ENCODE measurements at places on chromosomes 4 and X. TPM values are rescaled to one million over a fixed set of nuclear protein-coding genes. Genes with fewer than 3 reads are reported as not detected.

Gene IQCM
- not detected for total RNA-seq

Gene PRRG3
- not detected for total RNA-seq

Gene SPACA5
- not detected for total RNA-seq

Gene NEIL3
- 29.3 TPM for total RNA-seq

Gene PRRG1
- not detected for total RNA-seq

Gene FANCB
- 9.3 TPM for total RNA-seq

Gene YTHDC1
- 95.1 TPM for total RNA-seq

DNA sequence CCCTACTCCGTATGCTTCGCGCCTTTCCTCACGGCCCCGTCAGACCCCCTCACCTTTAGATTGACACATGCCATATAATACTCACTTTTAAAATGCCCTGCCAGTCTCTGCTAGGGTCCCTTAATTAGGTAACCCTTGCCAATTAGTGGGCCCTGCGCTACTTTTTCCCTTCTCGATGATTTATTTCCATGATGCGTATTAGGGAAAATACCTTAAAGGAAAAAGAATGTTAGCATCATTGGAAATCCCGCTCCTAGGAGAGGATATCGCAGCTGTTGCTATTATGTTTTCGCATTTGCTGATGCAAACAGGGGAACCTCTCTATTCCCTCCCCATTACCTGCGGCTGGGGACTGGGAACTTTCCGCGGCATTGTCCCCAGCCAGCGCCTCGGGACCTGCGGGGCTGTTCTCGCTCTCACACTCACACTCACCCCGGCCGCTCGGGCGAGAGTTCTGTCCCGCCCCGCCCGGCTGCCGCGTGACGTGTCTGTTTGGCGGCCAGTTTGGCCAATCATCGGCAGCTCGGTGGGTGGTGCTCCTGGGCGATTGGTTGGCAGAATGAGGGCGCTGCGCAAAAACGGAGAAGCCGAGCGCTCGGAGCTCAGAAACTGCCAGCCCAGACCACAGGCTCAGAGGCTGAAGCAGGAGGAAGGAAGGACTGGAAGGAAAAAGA lies at the start of gene PCDH10:
PCDH10 (plus strand) TSS at position 605 of the 674 bp plus-strand sequence. CDS start 847 bp downstream, outside the sequence.
- peaks cover 16% of the 10 kb centered on the region for H3K36me3 ChIP-seq
- H3K27me3 ChIP-seq, result peaks cover 70% of the 10 kb centered on the region
- no peak for DNase-seq
- peaks cover 20% of the 10 kb centered on the region for H3K4me1 ChIP-seq
- peak within 1 kb of the TSS; percentile 32 for H3K4me3 ChIP-seq
- peak within 1 kb of the TSS; percentile 40 for H3K27ac ChIP-seq

DNA sequence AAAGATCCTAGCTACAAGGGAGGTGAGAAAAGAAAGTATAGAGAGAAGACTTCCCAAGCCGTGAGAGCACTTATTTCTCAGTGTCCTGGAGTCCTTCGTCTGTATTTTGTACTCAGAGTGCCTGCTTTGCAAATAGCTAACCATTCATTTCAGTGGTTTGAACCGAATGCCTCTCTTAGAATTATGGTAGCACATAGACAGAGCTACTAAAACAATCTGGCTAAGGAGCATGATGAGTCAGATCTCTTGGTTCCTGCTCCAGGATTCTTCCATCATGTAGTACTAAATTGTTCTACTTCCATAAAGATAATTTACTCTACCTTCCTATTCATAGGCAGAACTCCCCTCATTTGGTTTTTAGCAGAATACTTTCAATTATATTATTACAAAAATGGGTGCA lies 946.6 kb downstream of the STIM2 start:
- no peak for DNase-seq
- H3K27me3 ChIP-seq, result no peaks in the 10 kb centered on the region
- H3K4me1 ChIP-seq, result no peaks in the 10 kb centered on the region
- H3K4me3 ChIP-seq, result no peak overlapping the region
- no peaks in the 10 kb centered on the region for H3K36me3 ChIP-seq

DNA sequence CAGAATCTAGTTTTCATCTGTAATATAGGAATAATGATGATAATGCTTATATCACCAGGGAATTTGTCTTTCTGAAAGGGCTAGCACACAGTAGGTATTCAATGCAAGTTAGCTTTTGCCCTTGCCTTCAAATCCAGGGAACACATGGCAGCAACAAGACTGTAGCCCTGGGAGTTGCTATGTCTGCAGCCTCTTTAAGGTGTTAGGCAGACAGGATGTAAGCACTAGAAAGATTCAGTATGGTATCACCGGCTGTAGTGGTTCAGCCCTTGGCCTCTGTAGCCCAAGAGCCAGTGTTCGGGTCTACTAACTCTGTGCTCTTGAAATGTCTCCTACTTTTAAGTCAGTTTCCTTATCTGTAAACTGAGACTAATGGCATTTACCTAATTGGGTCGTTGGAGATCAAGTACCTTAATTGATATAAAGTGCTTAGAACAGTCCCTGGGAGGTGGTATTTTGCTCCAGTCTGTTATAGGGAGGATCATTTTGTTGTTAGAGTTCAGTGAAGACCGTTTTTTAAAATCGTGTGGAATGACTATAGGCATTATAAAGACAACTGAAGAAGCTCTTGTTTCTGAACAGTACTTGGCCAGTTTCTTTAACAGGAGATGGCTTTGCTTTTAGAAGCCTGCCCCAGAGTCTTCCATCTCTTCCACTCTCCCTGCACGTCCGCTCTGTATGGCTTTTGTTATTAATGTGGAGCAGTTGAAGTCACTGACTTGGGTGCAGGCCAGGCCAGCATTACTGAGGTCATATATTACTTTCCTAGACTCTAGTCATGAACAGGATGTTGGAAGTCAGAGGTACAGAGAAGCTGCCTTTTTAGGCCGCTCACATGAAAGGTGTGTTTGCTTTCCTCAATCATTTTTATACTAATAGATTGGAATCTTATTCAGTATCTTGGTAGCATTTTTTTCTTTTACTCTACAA lies 44.8 kb downstream of the GAB1 start:
- no peaks in the 10 kb centered on the region for H3K36me3 ChIP-seq
- H3K27ac ChIP-seq, result no peak overlapping the region
- no peaks in the 10 kb centered on the region for H3K27me3 ChIP-seq
- H3K4me1 ChIP-seq, result no peaks in the 10 kb centered on the region

DNA sequence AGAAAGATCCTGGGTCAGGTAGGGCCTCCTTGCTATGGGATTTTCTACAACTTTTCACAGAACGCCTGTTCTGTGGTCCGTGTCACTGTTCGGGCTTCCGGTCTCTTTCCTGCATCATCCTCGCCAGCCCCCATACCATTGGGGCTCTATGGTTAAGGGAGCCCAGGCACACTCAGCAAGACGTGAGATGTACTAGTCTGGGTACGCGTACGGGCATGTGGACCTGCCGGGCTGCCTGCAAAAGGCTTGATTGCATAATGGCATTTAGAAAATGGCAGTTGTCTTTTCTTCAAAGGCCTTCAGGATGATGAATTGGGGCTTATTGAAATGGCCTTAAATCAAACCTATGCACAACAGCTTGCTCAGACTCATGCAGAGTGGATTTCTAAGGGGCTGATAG lies 86.7 kb downstream of the CNGA2 start:
- H3K36me3 ChIP-seq, result no peaks in the 10 kb centered on the region
- no peak overlapping the region for H3K27ac ChIP-seq
- no peak overlapping the region for H3K4me3 ChIP-seq
- H3K4me1 ChIP-seq, result no peaks in the 10 kb centered on the region

DNA sequence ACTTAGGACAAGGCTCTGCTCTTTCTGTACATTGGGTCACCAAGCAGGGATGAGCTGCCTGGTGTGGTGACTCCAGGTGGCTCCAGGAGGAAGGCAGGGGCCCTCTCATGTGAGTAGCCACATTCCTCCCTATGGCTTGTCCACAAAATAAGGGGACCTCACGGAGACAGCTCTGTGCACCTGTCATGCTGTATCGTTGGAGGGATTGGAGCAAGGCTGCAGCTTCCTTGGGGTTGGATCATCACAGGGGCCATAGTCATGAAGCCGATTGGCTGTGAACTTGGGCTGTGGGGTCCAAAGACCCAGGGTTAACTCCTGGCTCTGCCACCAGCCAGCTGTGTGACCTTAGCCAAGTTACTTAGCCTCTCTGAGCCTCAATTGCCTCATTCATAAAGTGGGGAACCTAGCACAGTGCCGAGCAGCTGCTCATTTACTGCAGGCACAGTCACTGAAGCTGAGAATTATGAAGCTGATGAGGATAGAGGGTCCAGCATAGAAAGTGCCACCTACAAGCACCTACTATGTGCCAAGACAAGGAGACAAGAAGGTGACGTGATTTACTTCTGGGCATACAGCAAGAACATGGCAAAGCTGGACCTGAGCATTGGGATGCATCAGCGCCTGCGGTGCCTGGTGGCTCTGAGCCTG lies 11.8 kb upstream of the KIAA0232 start:
- H3K4me1 ChIP-seq, result peaks cover 18% of the 10 kb centered on the region
- no peak overlapping the region for H3K27ac ChIP-seq
- H3K27me3 ChIP-seq, result peaks cover 21% of the 10 kb centered on the region
- H3K4me3 ChIP-seq, result no peak overlapping the region

DNA sequence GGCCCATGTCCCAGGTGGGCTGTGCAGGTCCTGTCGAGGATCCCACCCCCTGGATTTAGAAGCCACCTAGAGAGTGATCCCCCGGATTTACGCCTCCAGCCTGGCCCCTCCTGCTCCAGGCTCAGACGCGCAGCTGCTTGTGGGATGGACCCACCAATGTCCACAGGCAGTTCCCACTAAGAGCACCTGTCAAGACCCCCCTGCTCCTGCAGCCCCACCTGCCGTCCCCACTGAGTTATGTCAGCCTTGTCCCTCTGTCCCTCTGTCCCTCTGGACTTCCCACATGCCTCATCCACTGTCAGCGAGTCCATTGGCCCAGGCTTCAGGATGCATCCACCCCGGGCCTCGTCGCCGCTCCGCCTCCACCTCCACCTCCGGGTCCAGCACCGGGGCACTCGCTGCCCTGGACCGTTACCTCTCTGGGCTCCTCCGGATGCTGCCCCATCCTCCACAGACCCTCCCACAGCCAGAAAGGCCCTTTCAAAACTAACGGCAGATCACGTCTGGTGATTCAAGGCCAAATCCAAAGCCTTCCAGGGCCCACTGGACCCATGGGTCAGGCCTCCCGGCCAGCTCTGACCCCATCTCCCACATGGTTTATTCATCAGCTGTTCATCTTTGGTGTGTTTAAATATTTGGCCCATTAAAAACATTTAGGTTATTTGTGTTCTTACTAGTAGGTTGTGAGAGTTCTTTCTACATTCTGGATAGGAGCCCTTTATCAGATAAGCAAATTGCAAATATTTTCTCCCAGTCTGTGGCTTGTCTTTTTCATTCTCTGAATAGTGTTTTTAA lies 28.3 kb downstream of the HTRA3 start:
- H3K4me1 ChIP-seq, result no peaks in the 10 kb centered on the region
- H3K36me3 ChIP-seq, result no peaks in the 10 kb centered on the region
- H3K27me3 ChIP-seq, result peaks cover 5% of the 10 kb centered on the region
- no peak overlapping the region for H3K27ac ChIP-seq

DNA sequence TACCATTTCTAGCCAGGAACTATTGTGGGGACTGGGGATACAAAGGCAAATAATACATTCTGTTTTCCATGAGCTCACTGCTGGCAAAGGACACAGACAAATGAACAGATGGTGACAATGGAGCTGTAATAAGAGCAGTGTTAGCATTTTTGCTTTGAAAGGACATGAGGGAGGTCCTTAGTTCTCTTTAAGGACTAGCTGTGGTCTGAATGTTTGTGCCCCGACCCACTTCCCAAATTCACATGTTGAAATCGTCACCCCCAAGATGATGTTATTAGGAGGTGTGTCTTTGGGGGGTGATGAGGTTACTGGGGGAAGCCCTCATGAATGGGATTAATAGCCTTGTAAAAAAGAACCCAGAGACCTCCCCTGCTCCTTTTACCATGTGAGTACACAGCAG lies 30.3 kb downstream of the CCNG2 start:
- H3K4me1 ChIP-seq, result no peaks in the 10 kb centered on the region
- H3K4me3 ChIP-seq, result no peak overlapping the region
- H3K27me3 ChIP-seq, result peaks cover 29% of the 10 kb centered on the region
- no peaks in the 10 kb centered on the region for H3K36me3 ChIP-seq
- no peak for DNase-seq

- H3K27me3 ChIP-seq, result no peaks in the 10 kb centered on the region
- H3K27ac ChIP-seq, result no peak overlapping the region
- H3K4me3 ChIP-seq, result no peak overlapping the region
- H3K36me3 ChIP-seq, result peaks cover 2% of the 10 kb centered on the region
These were observed 323.9 kb upstream of the CASK start for GRCh38 chrX:42247241-42247640.

GRCh38 chr4:44725166-44725565 lies 1.2 kb downstream of the GNPDA2 start:
- H3K4me1 ChIP-seq, result peaks cover 30% of the 10 kb centered on the region
- peaks cover 5% of the 10 kb centered on the region for H3K36me3 ChIP-seq
- H3K4me3 ChIP-seq, result peak overlapping the region; percentile 94
- DNase-seq, result no peak
- peak overlapping the region; percentile 80 for H3K27ac ChIP-seq

DNA sequence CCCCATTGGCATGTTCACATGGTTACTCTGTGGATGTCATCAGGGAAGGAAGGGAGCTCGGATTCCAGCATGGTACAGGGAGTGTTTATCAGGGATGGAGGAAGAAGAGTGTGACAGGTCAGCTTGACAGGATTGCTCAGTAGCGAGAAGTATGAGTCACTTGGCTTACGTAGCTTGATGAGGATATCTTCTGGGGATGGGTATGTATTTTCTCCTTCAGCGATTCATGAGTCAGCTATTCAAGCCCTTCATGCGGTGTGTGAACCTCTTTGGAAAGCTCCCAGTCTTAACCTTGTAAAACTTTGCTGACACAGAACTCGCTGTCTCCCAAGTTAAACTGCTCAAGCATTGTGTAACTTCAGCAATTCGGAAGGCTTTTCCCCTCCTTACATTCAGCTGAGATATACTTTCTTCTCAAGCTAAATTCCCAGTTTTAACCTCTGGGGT lies 275.4 kb downstream of the ARHGAP10 start:
- peaks cover 21% of the 10 kb centered on the region for H3K4me1 ChIP-seq
- no peak overlapping the region for H3K4me3 ChIP-seq
- no peak overlapping the region for H3K27ac ChIP-seq
- DNase-seq, result no peak
- peaks cover 7% of the 10 kb centered on the region for H3K36me3 ChIP-seq

DNA sequence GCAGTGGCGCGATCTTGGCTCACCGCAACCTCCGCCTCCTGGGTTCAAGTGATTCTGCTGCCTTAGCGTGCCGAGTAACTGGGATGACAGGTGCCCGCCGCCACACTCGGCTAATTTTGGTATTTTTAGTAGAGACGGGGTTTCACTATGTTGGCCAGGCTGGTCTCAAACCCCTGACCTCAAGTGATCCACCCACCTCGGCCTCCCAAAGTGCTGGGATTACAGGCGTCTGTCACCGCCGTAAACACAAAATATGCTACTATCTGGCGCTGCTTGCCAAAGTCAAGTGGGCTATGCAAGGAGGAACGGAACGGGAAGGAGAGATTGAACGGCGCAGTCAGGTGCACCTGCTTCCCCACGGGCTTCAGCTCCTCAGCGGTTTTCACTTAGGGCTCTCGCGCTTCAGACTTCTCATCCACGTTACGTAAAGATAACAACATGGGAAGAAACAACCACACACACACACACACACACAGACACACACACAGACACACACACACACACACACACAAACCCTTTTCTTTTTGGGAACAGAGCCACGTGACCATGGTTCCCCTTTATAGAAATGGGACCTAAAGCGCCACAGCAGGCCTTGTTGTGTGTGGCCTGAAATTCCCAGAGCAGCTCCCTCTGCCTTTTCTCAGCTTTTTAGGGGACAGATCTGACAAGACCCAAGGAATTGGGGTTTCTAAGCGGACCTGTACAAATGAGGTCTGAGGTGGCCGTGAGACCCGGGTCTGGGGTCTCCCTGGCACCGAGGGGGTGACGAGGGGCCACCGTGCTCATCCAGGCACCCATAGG lies 1.5 kb downstream of the P2RY8 start:
- peak; percentile 75 for DNase-seq
- H3K36me3 ChIP-seq, result peaks cover 37% of the 10 kb centered on the region
- no peaks in the 10 kb centered on the region for H3K27me3 ChIP-seq
- H3K4me3 ChIP-seq, result peak overlapping the region; percentile 89
- H3K4me1 ChIP-seq, result peaks cover 25% of the 10 kb centered on the region
